ENCODE measurements at places on chromosomes 12 and 14. TPM values are rescaled to one million over a fixed set of nuclear protein-coding genes. Genes with fewer than 3 reads are reported as not detected.

GRCh38 chr14:104964546-104964945 is 13.6 kb downstream of the AHNAK2 start:
- DNase-seq: no peak

DNA sequence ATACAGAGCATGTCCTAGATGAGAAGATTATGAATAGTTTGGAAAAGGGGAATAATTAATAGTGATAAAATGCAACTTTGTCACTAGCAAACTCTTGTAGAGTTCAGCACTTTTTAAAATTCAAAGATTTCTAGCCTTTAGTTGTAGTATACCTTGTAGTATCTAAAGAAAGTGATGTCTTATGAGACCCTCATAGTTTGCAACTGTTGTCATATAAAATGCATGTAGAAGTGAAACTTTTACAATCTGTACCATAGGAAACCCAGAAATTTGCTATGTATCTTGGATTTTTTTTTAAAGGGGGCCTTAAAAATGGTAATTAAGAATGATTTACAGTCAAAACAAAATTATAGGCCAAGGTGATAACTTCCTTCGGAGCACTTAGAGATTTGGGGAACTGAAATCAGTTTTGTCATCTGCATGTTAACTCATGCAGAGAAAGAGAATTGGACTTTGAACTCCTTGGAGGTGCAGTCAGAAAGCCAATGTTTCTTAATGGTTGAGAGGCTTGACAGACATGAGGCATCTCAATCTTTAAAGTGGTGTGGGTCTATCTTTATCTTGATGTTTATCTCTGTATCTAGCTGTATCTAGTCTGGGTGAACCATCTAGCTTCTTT is 1.3 kb downstream of the LRRK2 start:
- no peak for DNase-seq

TTC6 gene
- total RNA-seq: 0.80 TPM

DNA sequence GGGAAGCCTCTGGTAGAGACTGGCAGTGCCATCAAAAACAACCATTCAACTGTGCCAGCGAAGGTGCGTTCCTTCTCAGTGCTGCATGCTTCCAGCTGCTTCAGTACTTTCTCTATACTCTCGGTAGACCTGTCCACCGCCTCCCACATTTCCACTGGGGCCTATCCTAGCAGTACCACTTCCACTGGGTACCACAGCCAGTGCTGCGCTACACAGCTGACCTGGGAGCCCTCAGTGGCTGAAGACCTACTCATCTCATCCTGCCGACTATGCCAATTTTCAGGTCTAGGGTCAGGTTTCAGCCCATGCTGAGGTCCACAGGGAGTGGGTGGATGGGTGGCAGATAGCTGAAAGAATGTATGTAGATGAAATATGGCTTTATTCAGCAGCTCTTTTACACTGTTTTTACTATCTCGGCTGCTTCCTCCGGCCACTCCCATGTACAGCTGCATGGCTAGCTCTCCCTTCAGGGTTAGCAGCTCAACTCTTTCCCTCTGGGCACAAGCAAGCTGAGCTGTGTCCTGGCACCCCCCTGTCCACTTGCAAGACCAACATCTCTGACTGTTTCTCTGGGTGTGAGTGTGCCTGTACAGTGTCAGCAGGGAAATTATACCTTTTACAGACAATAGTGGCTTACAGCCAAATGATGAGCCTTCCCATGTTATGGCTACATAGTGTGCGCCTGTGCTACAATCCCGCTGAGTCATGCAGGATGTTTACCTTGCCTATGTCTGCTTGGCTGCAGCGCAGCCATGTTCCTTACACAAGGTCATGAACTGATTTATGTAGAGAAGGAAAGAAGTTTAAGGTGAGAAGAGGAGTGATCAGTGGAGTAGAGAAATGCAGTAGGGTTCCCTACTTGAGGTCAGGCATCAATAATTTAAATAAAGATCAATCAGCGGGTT is 125.7 kb upstream of the DDHD1 start:
- DNase-seq: no peak

- no peak for DNase-seq
These were observed 37.0 kb downstream of the BTG1 start for GRCh38 chr12:92108651-92109050.

DNA sequence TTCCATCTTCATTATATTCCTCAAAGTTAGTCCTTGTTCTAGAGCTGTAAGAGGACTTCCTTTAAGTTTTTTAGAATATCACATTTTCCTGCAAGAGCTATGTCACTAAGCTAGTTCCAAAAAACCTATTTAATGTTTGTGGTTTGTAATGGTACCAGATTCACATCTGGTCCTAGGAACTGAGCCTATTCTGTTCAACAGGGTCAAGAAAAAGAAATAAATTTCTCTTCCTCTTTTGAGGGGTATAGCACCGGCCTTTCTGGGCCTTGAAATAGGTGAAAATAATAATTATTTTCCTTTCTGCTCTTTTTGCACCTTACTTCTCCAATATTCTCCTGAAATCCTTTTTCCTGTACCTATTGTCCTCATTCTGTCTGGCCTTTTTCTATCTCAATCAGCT is 3.6 kb upstream of the STXBP6 start:
- no peak for DNase-seq

DNA sequence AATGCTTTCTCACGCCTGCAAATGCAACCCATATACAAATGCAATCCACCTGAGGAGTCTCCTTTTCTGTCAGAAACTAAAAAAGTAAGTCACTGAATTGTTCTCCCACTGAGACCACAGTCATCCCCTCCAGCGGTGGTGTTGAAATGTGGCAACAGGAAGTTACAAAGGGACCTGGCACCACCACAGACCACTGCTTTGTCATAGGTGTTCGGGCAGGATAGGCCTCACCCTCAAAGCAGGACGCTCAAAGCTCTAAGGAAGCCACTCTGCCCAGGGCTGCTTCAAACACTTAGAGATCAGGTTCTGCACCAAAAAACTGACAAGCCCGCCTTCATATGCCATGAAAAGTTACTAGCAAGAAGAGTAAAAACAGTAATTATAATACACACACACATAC is 11.3 kb downstream of the PHLDA1 start:
- DNase-seq: no peak

PSMC6 gene
- total RNA-seq: 102 TPM

MANSC4 gene
- not detected for total RNA-seq

- DNase-seq: no peak
These were observed 15.1 kb upstream of the KERA start for GRCh38 chr12:91072931-91073330.

RASAL1 gene
- total RNA-seq: 2.0 TPM

DNA sequence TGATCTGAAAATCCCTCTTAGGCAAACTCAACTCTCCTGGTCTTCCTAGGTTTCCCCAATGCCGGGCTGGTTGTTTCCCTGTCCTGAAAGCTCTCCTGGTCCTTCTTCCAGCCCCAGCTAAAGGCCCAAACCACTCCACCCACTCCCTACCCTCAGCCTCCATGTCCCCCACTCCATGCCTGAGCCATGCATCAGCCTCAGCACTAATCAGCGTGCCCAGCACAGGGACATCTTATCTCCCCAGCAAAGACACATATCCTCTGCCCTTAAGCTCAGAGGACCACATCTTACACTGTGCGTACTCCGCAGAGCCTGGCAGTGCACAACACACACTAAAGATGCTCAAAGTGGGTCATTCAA is 25.9 kb downstream of the ACTN1 start:
- no peak for DNase-seq

- DNase-seq: no peak
These were observed 28.3 kb upstream of the PPP2R5C start for GRCh38 chr14:101733211-101733610.

- no peak for DNase-seq
These were observed 12.2 kb downstream of the ITPK1 start for GRCh38 chr14:93103392-93104080.

GRCh38 chr12:42606471-42606870 is 16.9 kb upstream of the PRICKLE1 start:
- DNase-seq: no peak

OR9K2 gene
- not detected for total RNA-seq

DNA sequence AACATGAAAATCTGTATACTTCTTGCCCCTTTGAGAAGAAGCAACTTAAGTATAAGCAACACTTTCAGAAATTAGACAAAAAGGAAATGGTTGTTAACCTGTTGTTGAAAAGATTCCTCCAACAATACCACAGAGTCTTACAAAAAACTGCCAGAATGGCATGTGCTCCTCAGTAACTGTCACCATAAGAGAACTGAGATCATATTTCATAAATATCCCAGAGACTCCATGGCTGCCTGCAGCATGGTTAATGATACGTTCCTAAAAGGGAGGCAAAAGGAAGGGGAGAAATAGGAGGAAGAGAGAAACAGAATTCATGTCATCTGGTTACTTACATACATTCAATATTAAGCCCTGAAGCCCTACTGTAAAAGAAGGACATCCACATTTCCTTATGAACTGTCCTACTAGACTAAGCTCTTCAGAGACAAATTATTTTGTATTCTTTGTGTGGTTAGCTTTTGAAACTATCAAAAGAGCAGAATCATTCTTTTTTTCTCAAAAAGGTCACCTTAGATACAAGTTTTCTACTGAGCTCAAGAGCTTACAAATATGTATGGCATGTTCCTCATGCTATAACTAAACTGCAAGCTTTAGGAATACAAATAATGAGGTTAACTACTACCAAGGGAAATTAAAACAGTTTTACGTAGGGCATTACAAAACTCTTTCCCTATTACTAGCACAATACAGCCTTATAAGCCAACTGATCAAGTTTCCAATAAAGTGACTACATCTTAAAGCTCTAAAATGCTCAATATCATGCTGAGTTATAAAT is 37.8 kb downstream of the ERGIC2 start:
- DNase-seq: no peak

CLEC9A gene
- not detected for total RNA-seq

SERPINA10 gene
- total RNA-seq: not detected

STK38L gene
- 9.7 TPM for total RNA-seq

- DNase-seq: no peak
These were observed 1.1 kb downstream of the ARID2 start for GRCh38 chr12:45730348-45731189.

GRCh38 chr14:41570415-41571155 is 36.1 kb upstream of the LRFN5 start:
- no peak for DNase-seq

GRCh38 chr12:116492703-116493324 is 66.4 kb upstream of the MAP1LC3B2 start:
- peak; percentile 67 for DNase-seq

DNA sequence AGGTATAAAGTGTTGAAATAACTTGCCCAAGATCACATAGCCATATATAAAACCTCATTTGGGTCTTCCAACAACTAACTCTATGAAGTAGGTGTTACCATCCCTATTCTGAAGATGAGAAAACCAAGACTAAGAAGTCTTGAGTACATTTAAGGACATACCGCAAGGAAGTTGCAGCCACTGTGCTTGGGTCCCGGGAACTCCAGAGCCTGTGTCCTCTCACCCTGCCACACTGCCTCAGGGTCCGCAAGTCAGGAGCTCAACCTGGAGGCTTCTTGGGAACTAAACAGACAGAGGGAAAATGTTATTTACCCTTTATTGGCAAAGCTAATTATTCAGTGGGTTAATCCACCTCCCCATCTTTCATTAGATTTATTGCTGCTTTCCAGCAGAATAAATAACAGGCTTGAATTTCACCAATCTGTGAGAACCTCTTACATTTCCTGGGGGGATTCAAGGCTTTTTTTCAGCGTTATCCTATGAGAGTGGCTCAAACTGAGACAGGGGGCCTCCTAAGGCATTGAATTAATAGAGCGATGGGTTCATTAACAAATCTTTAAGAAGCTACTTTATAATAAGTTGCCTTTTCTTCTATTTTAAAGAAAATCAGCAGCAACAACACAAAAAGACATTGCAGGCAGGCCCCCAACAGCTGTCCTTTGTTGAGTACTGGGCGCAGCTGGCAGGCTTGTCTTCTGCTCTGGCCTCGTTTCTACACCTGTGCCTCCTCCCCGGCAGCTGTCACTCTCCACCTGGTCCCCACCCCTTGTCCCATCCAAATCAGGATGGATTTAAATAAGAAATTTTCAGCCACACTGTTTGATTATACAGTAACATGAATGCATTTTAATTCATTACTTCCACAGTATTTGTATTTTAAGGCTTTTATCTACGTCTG is 25.3 kb downstream of the PHLDA1 start:
- no peak for DNase-seq

DNA sequence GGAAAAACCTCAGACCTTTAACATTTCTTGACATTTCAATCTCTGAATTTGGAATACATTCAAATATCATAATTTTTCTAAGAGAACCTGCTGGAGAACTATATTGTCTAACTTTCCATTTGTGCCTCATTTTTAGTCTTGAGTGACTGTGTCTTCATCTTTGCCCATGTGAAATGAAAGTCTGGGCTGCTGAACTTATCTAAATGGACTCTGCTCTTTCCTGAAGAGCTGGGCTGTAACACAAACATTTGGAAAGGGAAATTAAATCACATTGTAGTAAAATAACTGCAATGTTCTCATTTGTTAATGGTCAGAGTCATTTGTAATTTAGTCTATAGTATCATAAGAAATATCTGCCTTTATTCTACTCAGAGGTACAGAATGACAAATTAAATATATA is 373.1 kb downstream of the LRIG3 start:
- no peak for DNase-seq

GRCh38 chr12:1467710-1468109 is 126.7 kb downstream of the FBXL14 start:
- no peak for DNase-seq

SCN8A gene
- total RNA-seq: 0.58 TPM

SLC10A1 gene
- total RNA-seq: not detected

GRCh38 chr12:123037791-123038190 is 57.3 kb downstream of the ARL6IP4 start:
- no peak for DNase-seq

ACOT4 gene
- total RNA-seq: 5.6 TPM

DNA sequence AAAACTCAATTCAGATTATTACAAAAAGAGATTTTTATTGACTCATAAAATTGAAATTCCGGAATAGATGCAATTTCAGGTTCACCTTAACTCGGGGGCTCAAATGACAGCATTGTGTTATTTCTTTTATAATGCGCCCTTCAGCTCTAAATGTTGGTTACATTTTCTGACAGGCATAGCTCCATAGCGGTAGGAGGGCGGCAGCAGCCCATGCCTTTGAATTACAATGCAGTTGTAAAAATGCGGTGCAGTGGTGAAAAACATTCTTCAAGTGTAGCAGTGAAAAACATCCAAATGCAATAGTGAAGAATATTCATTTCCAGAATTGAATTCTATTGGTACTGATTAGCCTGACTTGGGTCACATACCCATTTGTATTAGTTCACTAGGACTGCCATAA is 215.3 kb upstream of the PKP2 start:
- DNase-seq: no peak

LALBA gene
- not detected for total RNA-seq

GRCh38 chr14:69483765-69484443 is 624 bp upstream of the PLEKHD1 start:
- DNase-seq: no peak

GRCh38 chr12:62631471-62632410 is 165.1 kb downstream of the MON2 start:
- no peak for DNase-seq

OR4E2 gene
- total RNA-seq: not detected

TAS2R10 gene
- total RNA-seq: 0.14 TPM

GRCh38 chr14:61608245-61609165 is 86.8 kb upstream of the HIF1A start:
- DNase-seq: no peak

KRT82 gene
- total RNA-seq: not detected

GRCh38 chr12:49904601-49905000 is 901 bp upstream of the FAIM2 start:
- no peak for DNase-seq

PPP4R4 gene
- total RNA-seq: 1.7 TPM

SLC17A8 gene
- total RNA-seq: not detected

GRCh38 chr12:24297516-24297915 is 348.0 kb upstream of the SOX5 start:
- no peak for DNase-seq

Data from epithelial cell of proximal tubule (primary cell).